ENCODE measurements at places on chromosomes 16 and 17.

DNA sequence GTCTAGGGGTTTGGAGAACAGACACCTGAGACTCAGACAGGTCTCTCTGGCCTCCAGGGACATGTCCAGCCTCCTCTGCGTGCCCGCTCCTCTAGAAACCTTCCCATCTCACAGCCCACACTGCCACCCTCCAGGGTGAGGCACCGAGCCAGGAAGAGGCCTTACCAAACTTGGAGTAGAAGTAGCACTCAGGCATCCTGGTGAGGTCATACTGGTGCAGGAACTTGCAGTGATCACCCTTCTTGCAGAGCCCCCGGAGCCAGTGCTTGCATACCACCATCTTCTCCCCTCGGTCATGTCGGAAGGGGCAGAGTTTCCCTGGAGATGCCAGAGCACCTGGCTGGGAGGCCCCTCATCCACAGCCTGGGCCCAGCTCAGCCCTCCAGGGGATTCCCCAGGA lies 4.2 kb downstream of the CPSF4L start:
- DNase-seq = peak; percentile 71

DNA sequence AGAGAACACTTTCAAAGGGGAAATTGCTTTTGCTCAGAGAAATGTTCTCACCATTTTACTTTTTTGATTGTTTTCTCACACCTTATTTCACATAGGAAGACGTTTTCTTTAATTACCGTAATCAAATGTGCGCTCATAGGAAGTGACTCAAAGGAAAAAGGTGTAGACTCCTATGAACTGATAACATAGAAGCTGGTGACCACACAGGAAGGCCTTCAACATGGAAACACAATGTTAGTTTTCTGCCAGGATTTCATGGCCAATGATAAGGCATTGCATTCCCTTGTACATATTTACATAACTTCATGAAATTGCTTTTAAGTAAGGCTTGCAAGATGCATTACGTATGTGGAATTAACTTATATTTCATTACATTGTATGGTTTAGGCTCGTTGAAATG lies 40.9 kb upstream of the KCNJ16 start:
- no peak for DNase-seq

GRCh38 chr16:31131841-31132271 lies 3.7 kb downstream of the PRSS8 start:
- no peak for DNase-seq

GRCh38 chr17:46928467-46929261 lies 5.7 kb downstream of the GOSR2 start:
- DNase-seq = no peak

GRCh38 chr16:49498264-49498663 lies 124.7 kb downstream of the C16orf78 start:
- no peak for DNase-seq

DNA sequence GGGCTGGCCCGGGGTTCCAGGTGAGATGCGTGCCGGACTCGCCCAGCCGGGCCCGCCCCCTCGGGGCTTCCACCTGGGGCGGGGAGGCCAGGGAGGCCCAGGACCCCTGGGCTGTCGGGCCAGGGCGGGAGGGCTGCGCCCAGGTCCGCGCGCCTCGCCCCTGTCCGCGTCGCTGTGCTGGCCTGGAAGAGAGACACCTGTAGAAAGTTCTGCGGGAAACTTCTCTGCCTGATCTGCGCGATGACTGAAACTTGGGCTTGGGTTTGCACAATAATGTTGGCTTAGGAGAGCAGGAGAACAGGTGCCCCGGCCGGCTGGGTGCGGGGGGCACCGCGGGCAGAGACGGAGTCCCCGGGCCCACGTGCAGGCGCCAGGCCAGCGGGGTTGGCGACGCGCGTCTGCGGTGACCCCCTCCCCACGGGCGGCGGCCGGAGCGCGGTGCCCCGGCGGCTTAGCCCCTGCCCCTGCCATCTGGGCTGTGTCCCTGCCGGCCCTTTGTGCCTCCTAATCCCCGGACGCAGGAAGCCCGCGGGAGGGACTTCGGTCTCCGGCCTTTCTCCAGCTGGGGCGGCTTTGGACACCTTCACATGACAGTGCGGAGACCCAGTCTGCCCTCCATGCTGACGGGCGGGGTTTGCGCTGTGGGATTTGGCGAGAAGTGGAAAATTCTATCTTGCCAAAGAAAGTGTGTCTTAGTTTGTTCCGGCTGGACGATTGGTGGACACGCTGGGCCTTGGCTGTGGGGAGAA lies 483 bp downstream of the LLGL2 start:
- no peak for DNase-seq

DNA sequence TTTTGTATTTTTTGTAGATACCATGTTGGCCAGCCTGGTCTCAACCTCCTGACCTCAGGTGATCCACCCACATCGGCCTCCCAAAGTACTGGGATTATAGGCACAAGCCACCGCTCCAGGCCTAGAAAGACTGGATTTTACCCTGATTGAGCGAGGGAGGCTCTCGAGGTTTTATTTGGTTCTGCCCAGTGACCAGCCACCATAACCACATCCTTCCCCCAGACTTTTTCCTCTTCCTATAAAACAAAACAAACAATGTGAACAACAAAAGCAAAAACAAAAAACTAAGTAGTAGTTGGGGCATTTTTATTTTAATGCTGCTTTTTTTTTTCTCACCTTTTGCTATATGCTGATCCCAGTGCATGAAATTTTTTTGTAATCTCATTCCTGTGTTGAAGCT lies 509.6 kb downstream of the MAF start:
- no peak for DNase-seq

- DNase-seq = no peak
These were observed 255.7 kb downstream of the RBFOX3 start for GRCh38 chr17:79355165-79355564.

- DNase-seq = no peak
These were observed 16.7 kb downstream of the KRABD2 start for GRCh38 chr17:8359769-8360168.

- no peak for DNase-seq
These were observed 30.8 kb downstream of the GINS2 start for GRCh38 chr16:85657996-85658395.

DNA sequence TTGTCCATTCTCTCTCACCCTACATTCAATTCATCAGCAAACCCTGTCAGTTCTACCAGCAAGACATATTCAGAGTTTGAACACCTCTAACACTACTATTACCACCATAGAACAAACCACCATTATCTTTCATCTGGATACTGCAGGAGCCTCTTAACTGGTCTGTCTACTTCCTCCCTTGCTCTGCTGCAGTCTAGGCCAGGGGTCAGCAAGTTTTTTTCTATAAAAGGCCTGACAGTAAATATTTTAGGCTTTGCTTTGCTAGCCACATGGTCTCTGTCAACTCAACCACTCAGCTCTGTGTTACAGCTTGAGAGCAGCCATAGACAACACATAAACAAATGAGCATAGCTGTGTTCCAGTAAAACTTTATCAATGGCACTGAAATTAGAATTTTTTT lies 13.8 kb downstream of the KCTD19 start:
- no peak for DNase-seq

- DNase-seq = no peak
These were observed 43.5 kb downstream of the GPRC5B start for GRCh38 chr16:19841184-19841583.

DNA sequence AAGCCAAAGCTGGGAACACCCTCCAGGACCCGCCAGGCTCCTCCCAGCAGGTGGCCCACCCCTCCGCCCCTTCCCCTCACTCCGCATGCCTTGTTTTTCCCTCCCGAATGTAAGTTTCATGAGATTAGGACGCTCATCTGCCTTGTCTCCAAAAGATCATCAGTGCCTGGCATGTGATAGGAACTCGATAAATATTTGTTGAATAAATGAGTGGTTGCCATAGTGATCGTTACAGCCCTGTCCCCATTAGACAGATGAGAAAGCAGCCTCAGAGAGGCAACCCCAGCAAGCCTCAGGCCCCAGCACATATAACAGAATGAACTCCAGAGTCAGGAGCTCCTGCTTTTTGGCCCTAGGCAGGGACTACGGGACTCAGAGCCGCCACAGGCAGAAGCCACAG lies 5.0 kb downstream of the CAMKK1 start:
- no peak for DNase-seq

GRCh38 chr16:88906020-88906419 lies 39.6 kb upstream of the PABPN1L start:
- no peak for DNase-seq

GRCh38 chr17:77581480-77581879 lies 377.0 kb upstream of the TNRC6C start:
- DNase-seq = no peak

- DNase-seq = peak; percentile 31
These were observed 162.4 kb upstream of the CHMP6 start for GRCh38 chr17:80829166-80829813.

GRCh38 chr17:4973256-4974114 lies 5.9 kb upstream of the SPAG7 start:
- no peak for DNase-seq

DNA sequence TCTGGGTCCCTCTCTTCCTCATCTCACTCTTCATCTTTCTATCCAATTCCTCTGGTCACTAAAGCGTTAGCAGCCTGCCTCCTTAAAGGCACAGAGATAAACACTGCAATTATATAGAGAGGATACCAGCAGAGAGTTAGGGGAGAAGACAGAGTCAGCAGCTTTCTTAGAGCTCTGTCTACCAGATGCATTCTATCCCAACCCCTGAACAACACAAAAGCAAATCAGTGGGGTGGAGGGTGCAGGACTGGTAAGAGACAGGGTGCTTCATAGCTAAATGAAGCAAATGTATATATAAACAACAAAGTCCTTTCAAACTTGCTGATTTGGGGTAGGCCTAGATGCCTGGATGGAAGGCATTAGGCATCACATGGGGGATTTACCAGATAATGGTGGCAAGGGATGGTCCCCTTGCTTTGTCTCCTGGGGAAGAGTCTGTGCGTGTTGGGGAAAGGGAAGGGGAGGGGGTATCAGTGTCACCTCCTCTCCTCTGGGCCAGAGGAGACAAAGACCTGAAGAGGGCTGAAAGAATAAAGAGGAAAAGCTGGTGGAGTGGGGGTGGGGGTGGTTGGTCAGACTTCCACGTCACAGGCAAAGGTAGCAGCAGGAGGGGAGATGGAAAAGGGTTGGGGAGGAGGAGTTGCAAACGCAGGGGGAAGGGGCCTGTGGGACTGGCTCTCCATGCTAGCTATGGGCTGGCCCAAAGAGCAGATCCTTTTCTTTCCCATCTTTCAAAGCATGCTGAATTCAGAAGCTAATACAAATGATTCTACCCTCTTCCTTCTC lies 12.0 kb downstream of the HOXB4 start:
- no peak for DNase-seq

DNA sequence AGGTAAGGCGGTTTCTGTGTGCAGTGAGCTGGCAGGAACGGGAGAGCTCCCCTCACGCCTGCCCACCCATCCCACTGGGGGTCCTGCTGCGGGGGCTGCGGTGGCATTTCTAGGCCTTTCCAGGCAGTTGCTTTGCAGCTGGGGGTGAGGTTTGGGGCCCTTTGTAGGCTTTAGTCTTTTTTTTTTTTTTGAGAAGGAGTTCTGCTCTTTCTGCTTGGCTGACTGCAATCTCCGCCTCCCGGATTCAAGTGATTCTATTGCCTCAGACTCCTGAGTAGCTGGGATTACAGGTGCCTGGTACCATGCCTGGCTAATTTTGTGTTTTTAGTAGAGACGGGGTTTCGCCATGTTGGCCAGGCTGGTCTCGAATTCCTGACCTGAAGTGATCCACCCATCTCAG lies 11.1 kb downstream of the TSC2 start:
- no peak for DNase-seq

- no peak for DNase-seq
These were observed 26.5 kb upstream of the LASP1NB start for GRCh38 chr17:38898812-38899348.

GRCh38 chr17:57593739-57594462 lies 151.2 kb downstream of the CCDC182 start:
- peak; percentile 25 for DNase-seq

DNA sequence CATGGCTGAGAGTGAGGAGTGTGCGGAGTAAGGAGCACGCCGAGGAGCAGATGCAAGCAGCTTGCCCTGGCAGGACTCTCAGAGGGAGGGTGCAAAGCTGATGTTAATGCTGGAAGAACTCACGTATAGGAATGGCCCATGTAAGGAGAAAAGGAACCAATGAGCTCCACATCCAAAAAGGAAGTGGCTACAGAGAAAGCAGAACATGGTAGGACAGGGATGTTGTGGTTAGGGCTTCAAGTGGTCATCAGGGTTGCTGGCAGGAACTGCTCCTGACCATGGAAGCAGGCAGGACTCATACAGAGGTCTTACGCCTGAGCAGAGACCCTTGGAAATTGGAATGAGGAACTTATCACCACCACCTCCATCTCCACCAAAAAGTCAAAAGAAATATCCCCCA lies 5.2 kb downstream of the MYO1D start:
- DNase-seq = no peak

GRCh38 chr17:51120739-51121619 lies at the start of gene SPAG9:
Gene SPAG9, minus strand, starts transcription at chr17:51120868. Its CDS starts 212 bp downstream, at chr17:51120656.
- DNase-seq = peak; percentile 96

DNA sequence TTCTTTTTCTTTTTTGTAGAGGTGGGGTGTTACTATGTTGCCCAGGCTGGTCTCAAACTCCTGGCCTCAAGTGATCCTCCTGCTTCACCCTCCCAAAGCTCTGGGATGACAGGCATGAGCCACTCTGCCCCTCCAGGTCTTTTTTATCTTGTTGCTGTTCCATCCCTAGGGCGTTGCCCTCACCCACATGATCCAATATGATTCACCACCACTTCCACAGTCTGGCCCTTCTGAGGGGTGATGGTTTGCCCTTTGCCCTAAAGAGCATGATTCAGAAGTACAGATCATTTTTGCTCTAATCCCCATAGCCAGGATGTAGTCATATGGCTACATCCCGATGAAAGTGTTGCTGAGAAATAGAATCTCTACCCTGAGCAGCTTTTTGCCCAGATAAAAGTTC lies 18.8 kb downstream of the STX4 start:
- DNase-seq = no peak

GRCh38 chr16:65415460-65415859 lies 293.6 kb upstream of the CDH11 start:
- DNase-seq = no peak

DNA sequence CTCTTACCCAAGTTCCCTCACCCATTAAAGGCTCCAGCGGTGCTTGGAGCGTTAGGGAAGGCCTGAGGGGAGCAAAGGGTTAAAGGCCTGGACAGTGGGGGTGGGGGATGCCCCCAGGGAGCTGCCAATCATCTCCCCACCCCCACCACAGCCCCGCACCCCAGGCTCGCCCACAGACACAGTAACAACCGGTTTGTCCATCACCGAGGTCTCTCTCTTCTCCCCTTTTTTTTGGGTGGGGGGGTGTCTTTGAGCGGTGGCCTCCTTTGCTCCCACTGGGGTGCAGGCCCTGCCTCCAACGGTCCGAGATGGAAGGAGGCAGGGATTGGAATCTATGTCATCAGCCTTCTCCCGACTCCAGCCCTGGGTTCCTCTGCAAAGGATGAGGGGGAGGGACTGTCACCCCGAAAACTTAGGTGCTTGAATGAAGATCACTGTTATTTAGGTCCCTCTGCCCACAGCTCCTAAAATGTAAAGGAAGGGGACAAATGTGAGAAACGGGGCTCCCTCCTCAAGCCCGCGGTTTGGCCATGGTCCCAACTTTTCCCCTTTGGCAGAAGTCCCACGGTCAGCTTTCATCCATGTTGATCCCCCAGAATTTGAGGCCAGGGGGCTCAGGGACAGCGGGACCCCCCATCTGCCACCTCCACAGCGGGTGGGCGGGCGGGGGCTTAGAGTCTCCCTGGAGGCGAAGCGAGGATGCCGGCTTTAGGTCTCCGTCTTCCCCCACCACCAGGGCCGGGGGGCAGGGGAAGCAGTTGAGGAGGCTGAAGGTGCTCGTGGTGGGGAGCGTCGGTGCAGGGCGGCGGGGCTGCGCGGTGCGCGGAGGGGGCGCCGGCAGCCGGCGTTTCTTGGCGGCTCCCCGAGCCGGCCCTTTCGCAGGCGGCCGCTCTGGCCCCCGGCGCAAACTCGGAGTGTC lies 1.7 kb downstream of the EPOP start:
- DNase-seq = no peak
